NCI-H2171 (cell line): ENCODE measurements at places on chromosomes 4 and X.

DNA sequence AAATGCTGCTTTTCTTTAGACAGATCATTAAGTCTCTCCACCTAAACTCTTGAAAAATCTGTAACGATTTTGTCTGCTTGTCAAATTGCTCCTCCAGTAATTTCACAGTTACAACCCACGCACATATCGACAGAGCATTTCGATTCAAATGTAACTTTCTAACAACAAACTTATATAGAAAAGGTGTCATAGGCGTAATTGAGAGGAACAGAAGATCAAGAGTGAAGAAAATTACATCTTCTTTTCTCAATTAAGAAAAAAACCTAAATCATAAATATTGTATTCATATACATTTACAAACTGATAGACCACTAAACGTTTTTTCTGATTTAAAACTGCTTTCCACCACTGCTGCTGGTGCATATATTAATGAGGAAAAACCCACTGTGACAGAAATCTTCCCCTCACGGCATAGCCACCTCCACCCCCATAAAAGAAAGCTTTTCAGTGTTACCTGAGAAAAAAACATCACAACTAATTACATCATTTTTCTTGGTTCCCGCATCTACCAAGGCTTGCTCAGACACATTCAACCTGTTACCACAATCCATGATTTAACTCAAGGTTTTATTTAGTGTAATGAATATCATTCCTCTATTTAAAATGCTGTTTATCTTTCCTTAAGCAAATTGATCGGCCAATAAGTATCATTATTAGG, 1.9 kb downstream of the GPM6A start:
- no peak for DNase-seq

- DNase-seq = no peak
These were observed 1.1 kb downstream of the MORF4L2 start for GRCh38 chrX:103685396-103685795.

GRCh38 chrX:3938587-3938986, 225.1 kb upstream of the PRKX start:
- no peak for DNase-seq

- no peak for DNase-seq
These were observed 176.7 kb downstream of the SHROOM3 start for GRCh38 chr4:76611616-76612207.

DNA sequence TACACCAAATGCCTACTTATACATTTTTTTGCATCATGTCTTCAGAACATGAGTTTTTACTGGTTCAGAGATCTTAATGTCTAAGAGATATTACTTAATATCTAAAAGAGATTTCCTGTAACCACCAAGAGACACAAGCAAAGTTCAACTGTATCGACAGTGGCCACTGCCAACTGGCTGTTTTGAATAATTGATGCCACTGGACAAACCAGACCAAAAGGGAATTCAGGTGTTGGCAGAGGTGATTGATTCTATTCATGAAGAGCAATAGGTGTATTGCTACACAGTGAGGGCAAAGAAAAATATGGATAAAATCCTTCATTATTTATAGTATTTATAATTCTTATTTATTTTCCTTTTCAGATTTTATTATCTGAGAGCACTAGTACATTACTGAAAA, 58.5 kb upstream of the ANKRD17 start:
- DNase-seq = no peak

- DNase-seq = no peak
These were observed 2.6 kb downstream of the LAS1L start for GRCh38 chrX:65532016-65532415.

- DNase-seq = no peak
These were observed 39.2 kb upstream of the ASMTL start for GRCh38 chrX:1491851-1492349.

GRCh38 chr4:46874811-46875210, 34.2 kb downstream of the COX7B2 start:
- peak; percentile 0 for DNase-seq

GRCh38 chr4:168131196-168131595, 38.9 kb downstream of the ANXA10 start:
- DNase-seq = no peak

GRCh38 chrX:22164770-22165388, 107.8 kb upstream of the CBLL2 start:
- no peak for DNase-seq

- no peak for DNase-seq
These were observed 185.0 kb upstream of the FAM241A start for GRCh38 chr4:111960241-111960667.

DNA sequence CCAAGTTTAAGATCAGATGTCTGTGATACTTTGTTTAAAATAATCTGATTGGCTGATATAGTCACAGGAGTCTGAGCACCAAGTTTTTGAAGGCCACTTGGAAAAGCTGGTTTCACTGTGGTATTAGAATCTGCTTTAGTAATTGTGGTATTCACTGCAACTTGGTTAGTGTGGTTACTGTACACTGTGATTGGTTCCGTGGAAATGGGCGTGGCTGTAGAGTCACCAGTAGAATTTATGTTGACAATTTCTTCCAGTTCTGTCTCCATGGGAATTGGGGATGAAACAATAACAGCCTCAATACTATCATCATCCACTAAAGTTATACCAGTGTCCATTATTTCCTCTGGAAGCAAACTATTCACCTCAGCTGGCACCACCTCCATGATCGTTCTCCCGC, 26.2 kb downstream of the LIN54 start:
- no peak for DNase-seq

DNA sequence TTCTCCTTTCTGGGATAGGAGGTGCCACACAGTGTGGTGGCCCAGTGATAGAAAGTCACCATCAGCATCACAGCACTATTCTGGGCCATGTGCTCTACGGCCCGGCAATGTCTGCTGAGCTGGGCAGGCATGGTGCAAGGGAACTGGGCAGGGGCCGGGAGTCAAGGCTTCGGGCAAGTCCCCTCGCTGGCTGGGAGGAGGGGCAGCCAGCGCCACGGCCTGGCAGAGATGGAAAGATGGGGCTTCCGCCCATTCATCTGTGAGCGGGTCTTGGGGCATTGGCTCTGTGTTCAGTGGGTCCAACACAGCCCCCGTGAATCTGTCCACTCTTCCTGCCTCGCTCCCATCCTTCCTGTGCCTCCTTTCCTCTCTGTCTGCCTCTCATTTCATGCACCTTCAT, 7.1 kb upstream of the ATP2B3 start:
- no peak for DNase-seq

DNA sequence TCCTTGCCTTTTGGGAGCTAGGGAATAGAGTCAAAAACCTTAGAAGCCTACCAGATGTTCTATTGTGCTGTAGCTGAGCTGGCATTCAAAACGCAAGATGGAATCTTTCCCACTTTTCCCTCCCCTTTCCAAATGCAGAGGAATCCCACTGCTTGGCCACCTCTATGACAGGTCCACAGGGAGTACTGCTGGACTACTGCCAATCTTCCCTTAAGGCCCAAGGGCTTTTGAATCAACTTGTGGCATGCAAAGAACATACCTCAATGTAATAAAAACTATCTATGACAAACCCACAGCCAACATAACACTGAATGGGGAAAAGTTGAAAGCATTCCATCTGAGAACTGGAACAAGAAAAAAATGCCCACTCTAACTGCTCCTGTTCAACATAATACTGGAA, 139.2 kb upstream of the AGTR2 start:
- DNase-seq = no peak

- DNase-seq = no peak
These were observed 22.2 kb upstream of the TLR2 start for GRCh38 chr4:153661908-153662307.

- no peak for DNase-seq
These were observed 88.6 kb downstream of the HPRT1 start for GRCh38 chrX:134548257-134549201.

- DNase-seq = no peak
These were observed 1039.7 kb downstream of the RAPGEF2 start for GRCh38 chr4:160142579-160142978.

DNA sequence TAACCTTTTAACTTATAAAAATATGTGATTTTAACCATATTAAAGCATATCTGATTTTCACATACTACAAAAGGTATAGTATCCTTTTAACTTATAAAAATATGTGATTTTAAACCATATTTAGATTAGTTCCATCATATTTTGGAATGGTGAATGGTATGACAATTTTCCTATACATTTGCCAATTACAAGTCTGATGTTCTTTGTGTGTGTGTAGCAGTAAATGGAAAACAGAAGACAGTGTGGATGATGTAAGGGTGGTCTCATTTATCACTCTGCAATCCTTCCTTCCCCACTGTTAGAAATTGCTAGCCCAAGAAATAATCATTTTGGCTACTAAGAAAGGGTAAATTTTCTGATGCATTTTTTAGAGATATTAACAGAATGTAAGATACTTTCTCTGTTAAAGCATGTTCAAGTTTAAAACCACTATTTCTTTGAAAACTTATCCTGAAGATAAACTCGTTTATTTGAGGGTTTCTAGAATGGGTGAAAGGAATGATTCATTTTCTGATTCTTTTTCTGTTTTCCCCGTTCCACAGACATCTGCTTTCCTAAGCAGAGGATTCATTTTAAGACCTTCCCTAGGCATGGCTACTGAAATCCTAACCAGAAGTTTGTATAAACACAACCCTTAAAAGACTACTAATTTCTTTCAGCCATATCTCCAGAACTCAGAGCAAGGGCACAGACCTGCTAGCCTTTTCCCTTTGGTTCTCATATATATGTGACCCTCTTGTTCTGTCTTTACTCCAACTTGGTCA, 21.0 kb downstream of the NUDT6 start:
- no peak for DNase-seq

DNA sequence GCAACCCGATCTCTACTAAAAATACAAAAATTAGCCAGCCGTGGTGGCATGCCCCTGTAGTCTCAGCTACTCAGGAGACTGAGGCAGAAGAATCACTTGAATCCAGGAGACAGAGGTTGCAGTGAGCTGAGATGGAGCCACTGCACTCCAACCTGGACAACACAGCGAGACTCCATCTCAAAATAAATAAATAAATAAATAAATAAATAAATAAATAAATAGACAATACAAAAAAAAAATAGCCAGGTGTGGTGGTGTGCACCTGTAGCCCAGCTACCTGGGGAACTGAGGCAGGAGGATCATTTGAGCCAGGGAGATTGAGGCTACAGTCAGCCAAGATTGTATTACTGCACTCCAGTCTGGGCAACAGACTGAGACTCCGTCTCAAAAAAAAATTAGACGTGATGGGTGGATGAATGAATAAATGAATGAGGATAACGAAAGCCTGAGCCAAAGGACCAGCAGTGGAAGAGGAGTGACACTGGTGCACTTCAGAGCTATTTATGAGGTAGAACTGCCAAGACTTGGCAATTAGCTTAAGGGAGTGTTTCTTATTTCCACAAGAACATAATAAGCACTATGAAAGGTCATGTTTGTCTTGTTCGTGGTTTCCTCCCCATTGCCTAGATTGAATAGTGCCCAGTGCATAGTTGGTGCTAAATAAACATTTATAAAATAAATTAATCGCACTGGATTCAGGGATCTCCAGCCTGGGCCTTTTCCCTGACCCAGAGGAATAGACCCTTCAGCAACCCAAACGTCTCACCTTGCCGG, 232.2 kb downstream of the IDS start:
- DNase-seq = no peak

GRCh38 chrX:8345473-8345872, 119.2 kb upstream of the VCX3B start:
- no peak for DNase-seq

GRCh38 chrX:154546354-154547244, at the start of gene G6PD:
G6PD (minus strand) TSS chrX:154546846; CDS start chrX:154546155, 691 bp downstream.
- peak; percentile 54 for DNase-seq

- DNase-seq = no peak
These were observed 11.6 kb downstream of the PLAC1 start for GRCh38 chrX:134646691-134647090.

- no peak for DNase-seq
These were observed 896.5 kb downstream of the PDHA2 start for GRCh38 chr4:96736352-96736889.

GRCh38 chr4:121034017-121034416, 38.3 kb downstream of the NDNF start:
- no peak for DNase-seq

- DNase-seq = no peak
These were observed 447.5 kb upstream of the RASGEF1B start for GRCh38 chr4:81919223-81919622.

- DNase-seq = no peak
These were observed 37.2 kb downstream of the GUCY1B1 start for GRCh38 chr4:155795991-155796390.

DNA sequence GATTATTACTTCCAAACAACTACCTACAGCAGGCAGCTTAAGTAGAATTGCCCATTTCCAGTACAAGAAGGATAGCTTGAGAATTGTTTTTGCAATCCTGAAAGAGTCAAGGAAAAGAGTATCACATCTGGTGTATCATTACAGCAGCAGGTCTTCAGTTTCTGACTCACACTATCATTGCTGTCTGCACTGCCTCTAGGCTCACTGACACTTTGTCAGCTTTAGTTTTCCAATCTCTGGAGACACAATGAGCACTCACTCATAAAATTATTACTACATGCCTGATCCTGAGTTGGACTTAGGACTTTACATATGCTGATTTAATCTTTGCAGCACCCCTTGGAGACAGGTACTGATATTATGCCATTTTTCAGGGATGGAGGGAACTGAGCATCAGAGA, 244.6 kb upstream of the BOD1L1 start:
- DNase-seq = no peak

DNA sequence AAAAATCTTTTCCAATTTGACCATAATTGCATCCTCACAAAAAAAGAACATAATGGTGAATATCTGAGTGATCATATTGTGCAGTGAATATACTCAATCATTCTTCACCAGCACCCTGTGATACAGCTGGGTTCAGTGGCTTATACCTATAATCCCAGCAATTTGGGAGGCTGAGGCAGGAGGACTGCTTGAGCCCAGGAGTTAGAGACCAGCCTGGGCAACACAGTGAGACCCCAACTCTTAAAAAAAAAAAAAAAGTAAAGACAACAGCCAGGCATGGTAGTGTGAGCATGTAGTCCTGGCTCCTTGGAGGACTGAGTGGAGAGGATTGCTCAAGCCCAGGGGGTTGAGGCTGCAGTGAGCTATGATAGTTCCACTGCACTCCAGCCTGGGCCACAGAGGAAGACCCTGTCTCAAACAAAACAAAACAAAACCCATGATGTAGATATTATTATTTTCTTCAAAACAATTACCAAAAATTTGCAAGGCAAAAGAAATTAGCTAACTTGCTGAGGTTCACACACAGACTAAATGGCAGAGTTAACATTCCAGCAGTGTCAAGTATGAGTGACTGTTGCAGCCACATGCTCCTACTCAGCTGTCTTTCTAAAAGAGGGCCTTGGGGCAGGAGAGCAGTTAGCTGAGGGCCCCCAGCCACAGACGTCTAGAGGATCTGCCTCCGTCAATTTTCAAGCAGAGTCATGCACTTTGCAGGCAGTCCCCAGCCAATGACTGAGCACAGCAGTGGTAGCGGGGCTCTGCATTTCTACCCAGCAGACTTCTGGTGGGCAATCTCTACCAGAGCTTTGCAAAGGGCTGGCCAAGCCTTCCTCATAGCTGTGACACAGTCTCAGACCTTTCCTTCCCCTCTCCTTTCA, 33.4 kb downstream of the ADGRA3 start:
- no peak for DNase-seq

- DNase-seq = peak; percentile 12
These were observed 795 bp upstream of the SH3KBP1 start for GRCh38 chrX:19887911-19888879.

GRCh38 chr4:141080668-141081067, 52.6 kb downstream of the RNF150 start:
- DNase-seq = no peak

- no peak for DNase-seq
These were observed 165.6 kb upstream of the S100G start for GRCh38 chrX:16484338-16484737.
